Left hindlimb (tissue), 1 donor: ENCODE measurements at places on chromosomes 4 and X.

GRCh38 chr4:102196221-102196620 is 149.1 kb downstream of the SLC39A8 start:
- DNase-seq, result no peak

DNA sequence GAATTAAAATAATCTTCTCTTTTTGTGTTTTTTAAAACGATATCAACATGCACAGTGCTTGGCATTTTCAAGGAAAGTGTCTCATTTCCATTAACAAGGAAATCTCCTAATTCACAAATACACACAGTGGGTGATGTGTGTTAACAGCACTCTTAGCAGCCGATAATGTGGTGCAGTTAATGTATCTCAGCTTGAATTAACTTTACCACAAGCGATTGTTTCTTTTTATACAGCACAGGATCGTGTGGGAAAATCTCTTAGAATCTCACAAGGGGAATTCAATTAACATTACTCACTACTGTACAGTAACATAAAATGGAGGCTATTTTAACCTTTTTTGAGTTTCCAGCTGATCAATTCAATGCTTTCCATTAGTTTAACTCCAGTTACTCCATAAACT is 1841.9 kb downstream of the STIM2 start:
- no peak for DNase-seq

DNA sequence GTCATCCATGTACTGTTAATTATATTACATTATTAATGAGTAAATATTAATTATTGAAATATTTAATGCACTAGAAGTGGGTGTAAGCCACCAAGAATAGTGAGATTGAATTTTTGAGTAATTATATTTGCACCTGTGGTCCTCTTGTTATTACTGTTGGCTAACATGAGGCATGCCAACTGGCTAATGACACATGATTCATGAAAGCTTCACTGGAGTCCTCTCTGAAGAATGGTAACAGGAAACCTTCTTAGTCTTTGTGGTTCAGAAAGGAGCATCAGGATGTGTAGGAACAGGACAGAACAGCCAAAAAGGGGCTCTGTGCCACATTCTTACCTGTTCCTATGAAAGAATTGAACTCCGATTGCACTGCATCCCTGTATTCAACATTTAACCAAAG is 65.2 kb downstream of the SLC4A4 start:
- no peak for DNase-seq

DNA sequence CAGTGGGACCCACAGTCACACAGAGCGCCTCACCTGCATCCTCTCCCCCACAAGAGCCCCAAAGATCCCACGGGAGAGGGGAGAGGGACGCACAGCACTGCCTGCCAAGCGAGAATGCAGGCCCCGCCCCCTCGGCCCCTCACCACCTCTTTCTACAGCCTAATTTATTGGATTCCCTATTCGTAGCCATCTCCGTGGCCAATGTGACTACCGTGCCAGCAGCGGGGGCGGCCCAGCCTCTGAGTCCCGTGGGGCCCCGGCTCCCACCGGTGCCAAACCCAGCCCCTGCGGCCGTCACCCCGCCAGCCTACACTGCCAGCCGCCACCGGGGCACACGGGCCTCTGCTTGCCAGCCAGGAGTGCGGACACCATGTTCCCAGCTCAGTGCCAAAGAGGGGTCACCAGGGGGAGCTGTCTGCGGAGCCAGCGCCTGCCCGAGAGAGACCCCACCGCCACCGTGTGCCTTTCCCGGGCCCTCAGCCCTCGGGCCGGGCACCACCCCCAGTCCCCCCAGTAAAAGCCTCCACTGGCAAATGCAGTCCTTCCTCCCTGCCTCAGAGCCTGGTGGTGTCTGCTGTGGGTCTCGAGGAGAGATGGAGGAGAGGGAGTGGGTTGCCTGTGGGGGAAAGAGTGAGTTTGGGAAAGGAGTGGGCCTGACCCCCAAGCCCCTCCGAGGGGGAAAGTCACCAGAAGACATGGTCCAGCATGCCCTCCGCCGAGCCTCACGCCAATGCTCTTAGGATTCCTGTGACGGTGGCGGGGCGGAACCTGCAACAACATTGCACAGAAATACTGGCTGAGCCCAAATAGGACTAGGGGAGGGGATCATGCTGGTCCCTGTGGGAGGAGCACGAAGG is 19.6 kb upstream of the PLXNB3 start:
- DNase-seq, result no peak

DNA sequence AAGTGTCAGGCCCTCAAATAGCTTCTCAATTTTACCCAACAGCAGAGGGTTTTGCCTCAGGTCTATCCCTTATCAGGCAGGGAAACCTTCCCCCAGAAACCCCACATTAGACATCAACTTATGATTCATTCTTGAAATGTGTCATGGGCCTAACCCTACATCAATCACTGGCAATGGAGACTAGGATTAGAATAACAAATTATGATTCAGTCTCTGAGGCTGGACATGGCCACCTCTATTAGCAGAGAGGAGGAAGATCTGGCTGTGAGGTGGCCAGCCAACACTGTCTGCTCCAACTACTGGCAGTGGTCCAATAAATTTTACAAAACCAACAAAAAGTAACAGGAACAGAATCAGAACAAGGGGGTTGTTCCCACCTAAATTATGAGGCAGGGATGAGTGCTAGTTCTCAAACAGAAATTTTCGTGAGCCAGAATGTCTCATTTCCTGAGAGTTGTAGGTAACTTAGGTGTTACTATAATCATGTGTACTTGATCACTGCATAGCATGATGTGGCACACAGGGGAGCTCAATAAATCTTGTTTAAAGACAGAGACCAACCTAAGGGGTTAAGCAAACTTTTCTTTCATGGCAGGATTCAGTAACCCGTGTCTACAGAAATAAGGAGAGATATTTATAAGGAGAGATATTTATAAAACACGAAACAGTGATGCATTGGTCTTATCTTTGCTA is 126.8 kb downstream of the NFKB1 start:
- no peak for DNase-seq

DNA sequence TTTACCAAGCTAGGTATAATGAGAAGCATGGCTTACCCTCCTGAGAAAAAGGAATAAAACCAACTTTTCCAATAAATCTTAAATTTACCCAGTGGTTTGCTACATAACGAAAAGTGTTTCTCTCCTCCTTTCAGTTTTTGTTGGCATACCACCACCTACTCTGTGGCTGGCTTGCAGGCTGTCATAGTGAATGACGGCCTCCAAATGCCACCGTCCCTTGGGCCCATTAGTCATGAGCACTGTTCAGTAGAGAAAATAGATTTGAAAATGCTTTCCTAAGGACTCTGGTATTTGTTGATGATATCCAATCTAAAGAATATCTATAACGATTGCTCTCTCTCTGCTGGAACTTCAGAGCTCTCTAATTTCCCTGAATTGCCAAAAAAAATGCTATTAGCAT is 488.3 kb downstream of the MAGEE1 start:
- no peak for DNase-seq

DNA sequence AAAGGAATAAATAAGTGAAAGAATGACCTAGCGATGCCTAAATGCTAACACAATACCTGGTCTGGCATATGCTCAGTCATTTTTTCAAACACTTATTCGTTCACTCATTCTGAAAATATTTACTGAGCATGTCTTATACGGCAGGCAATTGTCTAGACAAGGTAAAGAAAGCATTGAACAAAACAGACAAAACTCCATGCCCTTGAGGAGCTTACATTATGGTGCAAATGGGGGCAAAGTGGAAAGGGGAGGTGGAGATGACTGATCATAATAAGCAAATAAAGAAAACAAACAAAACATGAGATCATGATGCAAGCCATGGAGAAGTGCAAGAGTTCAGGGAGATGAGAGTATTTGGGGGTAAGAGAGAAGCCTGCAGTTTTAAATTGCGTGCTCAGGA is 334.6 kb upstream of the PPARGC1A start:
- DNase-seq, result no peak

- no peak for DNase-seq
These were observed 435.6 kb upstream of the SMIM31 start for GRCh38 chr4:164318350-164318749.

DNA sequence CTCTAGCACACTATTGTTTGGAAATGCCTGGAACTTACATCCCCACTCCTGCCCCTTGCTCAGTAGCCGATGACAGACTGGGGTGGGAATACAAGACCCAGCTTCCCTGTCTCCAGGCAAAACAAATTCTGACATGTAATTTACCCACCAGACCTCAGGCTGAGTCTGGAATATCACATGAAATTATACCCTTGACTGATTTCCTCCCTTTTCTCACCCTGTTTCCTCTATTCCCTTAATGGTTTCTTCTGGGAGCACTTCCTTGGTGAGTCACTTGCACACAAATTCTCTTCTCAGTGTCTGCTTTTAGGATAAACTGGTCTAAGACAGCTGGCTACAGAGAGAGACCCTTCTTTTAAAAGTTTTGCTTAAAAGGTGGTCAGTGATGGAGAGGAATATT is 65.8 kb upstream of the DIPK2B start:
- no peak for DNase-seq

DNA sequence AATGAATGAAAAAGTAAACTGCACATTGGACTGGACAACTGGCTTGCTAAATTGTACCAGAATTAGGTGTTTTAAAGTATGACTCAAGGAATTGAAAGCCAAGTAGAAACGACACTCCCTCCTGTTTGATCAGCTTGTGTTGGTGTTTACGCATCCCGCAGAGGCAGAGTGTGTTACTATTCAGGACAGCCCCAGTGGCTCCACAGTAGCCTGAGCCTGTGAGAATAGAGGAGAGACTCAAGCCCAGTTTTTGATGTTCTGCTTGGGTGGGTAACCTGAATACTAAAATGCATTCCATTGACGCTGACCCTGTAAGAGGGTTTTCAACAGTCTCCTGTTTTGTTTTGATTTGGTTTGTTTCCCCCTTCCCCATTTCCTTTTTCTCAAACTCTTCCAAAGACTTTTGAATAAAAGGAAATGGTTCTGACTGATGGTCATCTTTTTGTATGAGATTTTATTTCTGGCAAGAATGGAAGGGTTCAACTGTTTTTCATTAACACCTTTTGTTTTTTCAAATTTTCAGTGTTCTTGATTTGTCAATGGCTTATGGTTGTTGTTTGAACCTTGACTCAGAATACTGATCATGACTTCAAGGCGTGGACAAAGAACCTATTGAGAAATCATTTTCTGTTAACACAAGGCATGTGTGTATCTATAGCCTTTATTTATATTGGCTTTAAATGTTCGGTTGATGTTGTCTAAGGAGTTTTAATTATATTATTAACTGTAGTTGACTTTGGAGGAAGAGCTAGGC is 10.2 kb downstream of the ADGRL3 start:
- no peak for DNase-seq

DNA sequence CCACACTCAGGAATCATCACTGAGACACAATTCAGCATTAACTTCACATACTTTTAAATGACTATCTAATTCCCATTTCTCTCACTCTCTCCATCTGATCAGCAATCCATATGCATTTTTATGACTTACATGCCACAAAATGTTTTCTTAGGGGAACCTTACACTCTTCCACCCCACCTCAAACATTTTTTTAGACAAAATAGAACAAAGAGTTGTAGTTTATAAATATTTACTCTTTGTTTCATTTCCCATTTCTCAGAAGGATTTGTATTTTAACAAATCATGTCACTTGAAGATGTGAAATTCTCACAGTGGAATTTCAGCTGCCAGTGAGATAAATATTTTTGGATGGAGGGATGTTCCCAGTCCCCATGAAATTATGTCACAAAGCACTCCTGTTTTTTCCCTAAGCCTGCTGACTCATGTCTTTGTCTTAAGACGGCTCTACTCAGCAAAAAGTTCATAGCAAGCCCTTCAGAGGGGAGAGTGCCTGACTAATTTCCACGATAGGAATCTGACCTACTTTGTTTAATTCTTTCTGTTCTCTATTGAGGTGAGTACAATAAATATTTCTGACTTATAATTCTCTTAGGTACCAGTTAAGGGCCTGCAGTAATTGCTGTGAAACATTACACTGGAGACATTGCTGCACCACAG is 257.7 kb downstream of the THOC2 start:
- no peak for DNase-seq

- no peak for DNase-seq
These were observed 77.3 kb downstream of the STK32B start for GRCh38 chr4:5128569-5128968.
